ENCODE measurements at places on chromosomes 4 and X.

GRCh38 chrX:85115252-85115651, 111.6 kb downstream of the APOOL start:
- DNase-seq, result no peak

DNA sequence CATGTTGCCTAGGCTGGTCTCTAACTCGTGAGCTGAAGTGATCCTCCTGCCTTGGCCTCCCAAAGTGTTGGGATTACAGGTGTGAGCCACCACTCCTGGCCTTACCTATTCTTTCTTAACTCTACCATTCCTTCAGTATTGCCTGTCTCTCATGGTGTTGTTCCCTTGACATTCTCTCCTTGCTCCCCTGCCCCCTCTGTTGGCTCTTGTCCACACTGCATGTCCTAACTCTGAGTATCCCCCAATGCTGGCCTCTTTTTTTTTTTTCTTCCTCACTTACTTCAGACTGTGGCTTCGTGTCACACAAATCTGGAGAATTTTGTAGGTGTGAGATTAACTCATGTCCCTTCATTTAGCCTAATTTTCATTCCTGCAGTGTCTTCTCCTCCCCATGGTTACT, 22.9 kb upstream of the FRMPD4 start:
- DNase-seq, result peak; percentile 76

DNA sequence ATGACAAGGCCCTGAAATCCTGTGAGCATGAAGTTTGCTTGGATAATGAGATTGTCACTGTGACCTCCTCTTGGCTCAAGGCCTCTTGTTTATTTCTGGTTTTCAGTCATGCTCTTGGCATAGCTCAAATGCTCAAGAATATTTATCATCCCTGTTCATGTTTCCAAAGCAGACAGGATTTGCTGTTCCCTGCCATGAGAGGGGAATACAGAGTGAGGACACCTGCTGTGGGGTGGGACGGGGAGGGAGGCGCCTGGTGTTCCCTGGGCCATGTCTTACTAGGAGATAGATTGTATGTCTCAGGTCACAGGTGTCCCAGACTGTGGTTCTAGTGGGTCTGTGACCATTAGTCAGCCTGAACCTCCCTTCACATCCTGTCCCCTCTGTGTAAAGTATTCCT, 34.9 kb upstream of the SH3RF1 start:
- DNase-seq, result no peak

DNA sequence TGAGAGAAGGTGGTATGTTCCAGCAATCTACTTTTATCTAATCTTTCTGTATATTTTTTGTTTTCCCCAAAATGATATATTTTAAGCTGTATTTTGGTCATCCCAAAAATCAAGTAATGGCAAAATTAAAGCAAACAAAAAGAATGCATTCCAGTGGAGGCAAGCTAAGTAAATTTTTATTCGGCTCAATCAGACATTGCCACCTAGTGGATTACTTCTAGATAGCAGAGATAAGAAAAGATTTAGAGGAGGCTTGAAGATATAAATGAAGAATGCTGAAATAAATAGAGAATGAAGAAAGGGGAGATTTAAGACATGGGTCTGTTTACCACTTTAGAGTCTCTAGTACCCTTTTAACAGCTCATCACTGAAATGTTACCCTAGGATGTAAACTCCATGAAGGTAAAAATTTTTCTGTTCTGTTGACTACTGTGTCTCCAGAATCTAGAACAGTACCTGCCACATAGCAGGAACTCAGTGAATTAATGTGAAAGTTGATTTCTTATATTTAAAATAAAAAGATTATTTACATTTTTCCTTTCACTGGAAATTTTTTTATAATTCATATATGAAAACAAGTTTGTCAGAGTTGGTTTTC, 110.9 kb upstream of the ANK2 start:
- DNase-seq, result no peak

DNA sequence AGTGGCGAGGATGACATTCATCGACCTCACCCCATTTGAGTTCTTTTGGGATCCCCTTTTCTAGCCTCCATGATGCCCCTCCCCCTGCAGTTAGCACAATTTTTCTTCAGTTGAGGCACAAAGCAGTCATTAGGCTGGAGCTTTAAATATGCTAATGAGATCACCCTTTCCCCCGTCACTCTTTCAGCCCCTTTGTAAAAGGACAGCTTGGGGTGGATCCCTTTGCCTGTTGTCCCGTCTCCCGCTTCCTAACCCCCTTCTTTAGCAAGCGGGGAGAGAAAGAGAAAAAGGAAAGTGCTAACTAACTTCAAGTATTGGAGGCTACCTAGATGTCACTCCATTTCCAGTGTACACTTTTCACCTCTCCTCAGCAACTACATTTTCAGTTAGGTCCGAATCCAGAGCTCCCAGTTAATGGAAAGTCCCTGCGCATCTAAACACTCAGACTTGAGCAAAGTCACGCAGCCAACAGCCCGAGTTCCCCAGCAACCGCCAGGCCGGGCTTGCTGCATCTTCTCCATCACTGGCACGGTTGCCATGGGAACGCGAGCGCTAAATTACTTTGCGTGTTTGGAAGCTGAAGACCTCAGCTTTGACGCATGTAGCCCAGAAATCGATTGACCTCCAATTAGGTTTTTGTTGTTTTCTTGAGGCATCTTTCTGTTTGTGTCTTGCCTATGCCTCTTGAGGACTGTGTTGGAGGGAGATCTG, 76.8 kb downstream of the RTL5 start:
- peak; percentile 43 for DNase-seq

GRCh38 chrX:100674705-100675104, 30.7 kb downstream of the SRPX2 start:
- DNase-seq, result no peak

DNA sequence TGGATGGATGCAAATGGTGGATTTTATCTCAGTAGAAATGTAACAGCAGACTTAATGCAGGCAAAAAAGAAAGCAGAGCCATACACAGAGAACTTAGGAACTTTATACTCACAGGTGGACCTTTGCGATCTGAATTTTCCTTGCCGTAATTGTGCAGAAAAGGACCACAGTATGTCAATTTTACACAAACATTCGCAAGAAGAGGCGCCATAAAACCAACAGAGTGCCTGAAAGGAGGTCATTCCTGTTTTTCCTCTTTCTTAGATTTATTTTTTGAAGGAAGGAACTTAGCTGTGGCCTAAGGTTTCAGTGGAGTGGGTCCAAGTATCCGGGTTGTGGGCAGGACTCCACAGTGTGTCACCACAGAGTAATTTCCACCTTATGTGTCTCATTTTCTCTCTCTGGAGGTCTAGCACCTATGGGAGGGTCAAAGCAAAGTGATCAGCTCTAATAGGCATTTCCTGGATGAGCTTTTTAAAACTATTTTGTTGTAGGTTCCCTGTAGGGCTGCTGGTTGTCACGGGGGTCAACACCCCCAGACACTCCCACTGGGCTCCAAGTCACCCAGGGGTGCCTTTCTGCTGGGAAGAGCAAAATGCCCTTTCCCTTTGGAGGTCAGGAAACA, 24.7 kb upstream of the PBDC1 start:
- DNase-seq, result no peak

DNA sequence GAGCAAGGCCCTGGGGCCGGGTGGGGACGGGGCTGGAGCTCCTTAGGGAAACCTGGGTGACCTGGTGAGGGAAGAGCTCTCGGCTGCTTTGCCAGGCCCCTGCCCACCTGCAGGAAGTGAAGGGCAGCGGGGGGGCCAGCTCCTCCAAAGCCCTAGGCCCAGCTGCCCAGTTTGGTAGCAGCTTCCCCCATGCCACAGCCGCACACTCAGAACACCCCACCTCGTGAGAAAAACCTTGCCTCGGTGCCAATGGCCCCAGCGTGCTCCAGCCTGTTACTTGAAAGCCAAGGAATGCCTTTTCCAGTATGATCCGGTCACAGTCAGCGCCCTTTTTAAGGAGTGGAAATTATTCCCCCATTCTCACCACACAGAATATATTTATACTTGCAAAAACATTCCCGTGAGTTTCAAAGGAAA, 38.3 kb downstream of the ACOX3 start:
- no peak for DNase-seq

DNA sequence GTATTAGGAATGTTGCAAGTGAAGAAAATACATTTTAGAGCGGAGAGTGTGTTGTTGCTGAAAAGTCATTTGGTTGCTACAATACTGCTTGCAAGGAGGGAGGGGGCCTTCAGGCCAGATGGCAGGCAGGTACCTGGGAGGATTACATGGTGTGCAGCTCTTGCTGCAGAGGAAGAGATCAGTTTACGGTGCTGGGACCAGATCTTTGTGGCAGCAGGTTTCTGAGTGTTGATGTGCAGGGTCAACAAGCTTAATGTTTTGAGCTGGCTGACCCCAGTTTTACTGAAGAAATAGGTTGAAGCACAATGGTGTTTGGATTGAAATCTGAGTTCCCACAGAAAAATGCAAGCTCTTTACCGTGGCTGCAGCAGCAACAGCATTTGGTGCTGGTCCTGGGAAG, 96.4 kb upstream of the DDIT4L start:
- no peak for DNase-seq

DNA sequence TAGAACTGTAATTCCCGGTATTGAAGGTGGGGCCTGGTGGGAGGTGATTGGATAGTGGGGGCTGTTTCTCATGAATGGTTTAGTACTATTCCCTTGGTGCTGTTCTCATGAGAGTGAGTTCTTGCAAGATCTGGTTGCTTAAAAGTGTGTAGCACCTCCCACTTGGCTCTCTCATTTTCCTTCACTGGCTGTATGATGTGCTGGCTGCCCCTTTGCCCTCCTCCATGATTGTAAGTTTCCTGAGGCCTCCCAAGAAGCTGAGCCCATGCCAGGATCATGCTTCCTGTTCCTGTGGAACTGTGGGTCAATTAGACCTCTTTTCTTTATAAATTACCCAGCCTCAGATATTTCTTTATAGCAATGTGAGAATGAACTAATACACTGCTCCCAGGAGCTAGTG, 8.7 kb downstream of the ANXA10 start:
- DNase-seq, result no peak

- DNase-seq, result no peak
Observed at GRCh38 chr4:87844452-87844851, 11.7 kb downstream of the MEPE start.

DNA sequence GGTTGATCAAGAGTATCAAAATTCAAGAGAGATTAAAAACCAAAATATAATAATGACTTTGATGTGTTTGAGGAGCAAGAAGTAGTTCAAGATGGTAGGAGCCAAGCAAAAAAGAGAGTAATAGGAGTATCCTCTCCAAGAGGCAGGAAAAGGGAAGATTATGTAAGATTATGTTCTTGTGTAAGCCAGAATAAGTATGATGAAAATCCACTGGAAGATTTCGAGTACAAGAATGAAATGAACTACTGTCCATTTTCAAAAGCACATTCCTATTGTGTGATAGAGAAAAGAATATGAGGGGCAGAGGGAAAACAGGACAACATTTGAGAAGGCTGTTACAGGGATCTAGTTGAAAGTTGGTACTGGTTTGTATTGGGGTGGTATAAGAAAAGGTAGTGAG, 659.6 kb upstream of the INTU start:
- no peak for DNase-seq

DNA sequence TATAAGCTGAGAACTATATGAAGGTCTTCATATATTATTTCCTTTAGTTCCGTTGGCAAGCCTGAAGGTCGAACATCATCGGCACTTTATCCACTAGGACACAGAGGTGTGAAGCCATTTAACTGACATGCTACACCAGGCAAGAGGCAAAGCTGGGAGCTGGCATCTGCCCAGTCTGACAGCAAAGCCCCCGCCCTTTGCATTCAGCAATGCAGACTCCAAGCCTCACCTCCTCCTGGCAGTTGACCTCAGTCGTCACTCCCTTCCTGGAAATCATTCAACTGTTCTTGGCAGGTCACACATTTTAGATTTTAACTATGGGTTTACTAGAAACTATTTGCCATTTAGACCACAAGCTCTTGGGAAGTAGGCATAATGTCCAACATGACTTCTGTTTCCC, 135.8 kb upstream of the FRG1 start:
- no peak for DNase-seq

DNA sequence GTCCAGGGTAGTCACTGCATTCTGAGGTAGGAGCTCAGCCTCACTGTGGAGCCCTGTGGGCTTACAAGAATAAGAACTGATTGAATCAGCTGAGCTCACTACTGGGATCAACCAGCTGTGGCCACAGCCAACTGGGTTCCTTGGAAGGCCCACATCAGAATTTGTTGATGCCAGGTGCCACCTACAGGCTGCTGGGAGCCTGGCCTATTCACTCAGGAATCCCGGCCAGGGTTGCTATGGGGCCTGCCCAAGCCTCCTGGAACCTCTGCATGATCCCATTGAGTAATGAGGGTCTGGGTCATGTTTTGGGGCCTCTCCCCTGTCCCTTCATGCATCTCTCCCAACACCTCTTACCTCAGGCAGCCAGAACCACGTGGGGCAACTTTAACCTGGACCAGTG, 53.9 kb upstream of the KIAA1210 start:
- DNase-seq, result no peak

DNA sequence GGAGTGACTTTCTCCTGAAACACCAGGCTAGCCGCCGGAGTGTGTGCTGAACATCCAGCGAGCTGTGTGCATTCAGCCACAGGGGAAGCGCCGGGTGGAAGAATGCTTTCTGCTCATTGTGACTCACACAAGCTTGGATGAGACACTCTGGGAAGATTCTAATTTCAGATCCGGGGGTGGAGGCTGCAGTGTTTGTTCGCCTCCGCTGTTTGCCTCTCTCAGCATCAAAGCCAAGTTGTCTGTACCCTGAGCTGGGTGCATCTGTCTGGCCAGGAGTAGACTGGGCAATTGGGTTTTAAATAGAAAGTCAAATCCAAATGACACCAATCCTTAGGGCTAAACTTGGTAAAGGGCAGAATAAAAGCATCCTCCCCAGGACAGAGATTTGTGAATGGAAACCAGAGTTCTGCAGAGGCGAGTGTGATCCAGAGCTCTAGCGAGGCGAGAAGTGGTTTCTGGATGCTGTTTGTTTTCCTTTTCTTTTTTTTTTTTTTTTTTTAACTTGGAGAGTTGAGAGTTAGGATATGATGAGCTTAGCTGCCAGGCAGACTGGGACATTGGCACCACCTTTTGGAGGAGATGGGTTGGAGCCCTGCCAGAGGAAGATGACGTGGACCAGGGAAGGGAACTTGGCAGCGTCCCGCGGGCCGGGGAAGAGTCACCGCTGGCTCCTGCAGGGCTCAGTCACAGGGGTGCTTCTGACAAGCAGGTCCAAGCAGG, 196.0 kb upstream of the PSAPL1 start:
- peak; percentile 64 for DNase-seq

DNA sequence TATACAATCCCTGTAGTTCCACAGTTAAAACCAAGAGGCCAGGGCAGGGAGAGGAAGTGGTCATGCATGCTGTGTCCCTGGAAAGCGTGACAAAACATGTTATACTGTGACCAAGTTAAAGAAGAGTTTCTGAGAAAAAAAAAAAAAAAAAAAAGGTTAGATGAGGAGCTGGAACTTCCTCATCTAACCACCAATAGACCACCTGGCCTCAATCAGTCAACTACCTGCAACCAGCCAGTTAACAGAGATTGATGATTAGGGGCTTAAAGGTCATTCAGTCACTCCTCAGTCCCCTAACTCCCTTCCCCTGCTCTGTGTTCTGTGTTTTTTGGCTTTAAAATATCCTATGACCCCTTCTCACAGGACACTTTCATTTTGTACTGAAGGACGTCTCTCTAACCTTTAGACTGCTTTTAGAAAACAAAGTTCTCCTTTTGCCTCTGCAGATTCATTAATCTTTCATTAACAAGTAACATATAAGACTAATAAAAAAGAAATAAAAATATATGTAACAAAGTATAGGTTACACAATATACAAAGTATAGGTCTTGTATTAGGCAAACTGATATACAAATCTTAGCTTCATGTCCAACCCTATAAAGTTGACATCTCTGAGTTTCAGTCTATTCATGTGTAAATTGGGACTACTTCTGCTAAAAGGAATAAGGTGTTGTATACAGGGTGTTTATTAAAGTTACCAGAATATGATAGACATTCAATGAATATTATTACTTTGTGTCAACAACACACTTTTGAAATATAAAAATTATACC, 179.1 kb upstream of the NDST4 start:
- no peak for DNase-seq

- DNase-seq, result no peak
Observed at GRCh38 chrX:94830717-94831116, 1156.7 kb downstream of the FAM133A start.

Measured in islet precursor cell (in vitro differentiated cells).